ENCODE measurements at places on chromosomes 2 and 18. TPM values are rescaled to one million over a fixed set of nuclear protein-coding genes. Genes with fewer than 3 reads are reported as not detected.

FLACC1 gene
- total RNA-seq, result 5.0 TPM

ZSCAN30 gene
- total RNA-seq, result 30.9 TPM

ALK gene
- total RNA-seq, result 12.4 TPM

RBM43 gene
- total RNA-seq, result 9.6 TPM

TUBA3E gene
- total RNA-seq, result 0.11 TPM

MDH1B gene
- total RNA-seq, result 6.7 TPM

LOXHD1 gene
- total RNA-seq, result 0.20 TPM

PLCL1 gene
- 22.0 TPM for total RNA-seq

HADHA gene
- 168 TPM for total RNA-seq

UGT1A3 gene
- not detected for total RNA-seq

HRH4 gene
- 0.06 TPM for total RNA-seq

PJVK gene
- 4.7 TPM for total RNA-seq

TPO gene
- 0.10 TPM for total RNA-seq

ARMC9 gene
- total RNA-seq, result 27.6 TPM

TEX44 gene
- total RNA-seq, result not detected

Measured in spinal cord (tissue), 10 donors.